Activated T-cell treated with anti-CD3 and anti-CD28 coated beads, Interleukin-2, amount 50 U/mL, for 4 hours (primary cell): ENCODE measurements at places on chromosomes 2 and 18. TPM values are rescaled to one million over a fixed set of nuclear protein-coding genes. Genes with fewer than 3 reads are reported as not detected.

VIL1 gene
- 0.11 TPM for total RNA-seq

DNA sequence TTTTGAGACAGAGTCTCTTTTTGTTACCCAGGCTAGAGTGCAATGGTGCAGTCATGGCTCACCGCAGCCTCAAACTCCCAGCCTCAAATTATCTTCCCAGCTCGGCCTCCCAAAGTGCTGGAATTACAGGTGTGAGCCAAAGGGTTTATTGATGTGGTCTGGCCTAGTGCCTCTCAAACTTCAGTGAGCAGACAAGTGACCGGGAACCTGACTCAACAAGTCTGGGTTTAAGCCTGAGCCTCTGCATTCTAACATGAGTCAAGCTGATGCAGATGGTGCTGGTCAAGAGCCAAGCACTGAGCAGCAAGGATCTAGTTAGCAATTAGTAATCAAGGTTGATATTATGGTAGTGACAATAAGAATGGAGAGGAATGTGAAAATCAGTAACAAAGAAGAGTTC lies 21.3 kb downstream of the CDK15 start:
- no peak for DNase-seq

DNA sequence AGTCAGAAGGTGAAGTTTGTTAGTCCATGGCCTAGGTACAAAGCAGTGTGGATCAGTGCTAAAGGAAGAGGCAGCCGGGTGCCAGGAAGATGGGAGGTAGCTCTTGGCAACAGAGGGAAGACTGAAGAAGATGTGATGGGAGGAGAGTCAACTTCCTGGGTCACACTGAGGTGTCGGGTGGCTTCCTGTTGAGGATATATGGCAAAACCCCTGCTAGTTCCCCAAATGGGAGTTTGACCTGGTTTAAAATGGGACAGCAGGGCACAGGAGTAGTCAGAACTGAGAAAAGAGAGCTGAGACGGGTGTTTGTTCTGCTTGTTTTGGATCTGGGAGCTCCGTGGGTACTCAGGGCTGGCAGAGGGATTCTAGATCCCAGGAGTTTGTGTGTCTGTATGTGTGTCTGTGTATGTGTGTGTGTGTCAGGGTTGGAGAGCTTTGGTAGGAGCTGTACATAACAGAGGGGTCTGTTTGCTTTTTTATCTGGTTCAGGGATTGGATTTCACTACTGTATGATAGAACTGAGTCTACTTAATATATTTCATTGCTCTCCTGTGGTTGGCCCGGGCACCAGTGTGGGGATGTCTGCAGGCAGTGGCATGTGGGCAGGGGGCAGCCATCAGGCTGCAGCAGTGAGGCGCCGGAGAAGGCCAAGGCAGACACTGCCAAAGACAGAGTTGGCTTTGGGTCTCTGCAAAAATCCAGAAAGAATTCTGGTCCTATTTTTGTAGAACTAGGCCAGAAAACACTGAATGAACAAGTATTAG lies 17.1 kb downstream of the MXD1 start:
- DNase-seq: no peak

NEU2 gene
- total RNA-seq: not detected

- DNase-seq: no peak
Measured at GRCh38 chr2:200405599-200406298, 99.3 kb downstream of the SPATS2L start.

DNA sequence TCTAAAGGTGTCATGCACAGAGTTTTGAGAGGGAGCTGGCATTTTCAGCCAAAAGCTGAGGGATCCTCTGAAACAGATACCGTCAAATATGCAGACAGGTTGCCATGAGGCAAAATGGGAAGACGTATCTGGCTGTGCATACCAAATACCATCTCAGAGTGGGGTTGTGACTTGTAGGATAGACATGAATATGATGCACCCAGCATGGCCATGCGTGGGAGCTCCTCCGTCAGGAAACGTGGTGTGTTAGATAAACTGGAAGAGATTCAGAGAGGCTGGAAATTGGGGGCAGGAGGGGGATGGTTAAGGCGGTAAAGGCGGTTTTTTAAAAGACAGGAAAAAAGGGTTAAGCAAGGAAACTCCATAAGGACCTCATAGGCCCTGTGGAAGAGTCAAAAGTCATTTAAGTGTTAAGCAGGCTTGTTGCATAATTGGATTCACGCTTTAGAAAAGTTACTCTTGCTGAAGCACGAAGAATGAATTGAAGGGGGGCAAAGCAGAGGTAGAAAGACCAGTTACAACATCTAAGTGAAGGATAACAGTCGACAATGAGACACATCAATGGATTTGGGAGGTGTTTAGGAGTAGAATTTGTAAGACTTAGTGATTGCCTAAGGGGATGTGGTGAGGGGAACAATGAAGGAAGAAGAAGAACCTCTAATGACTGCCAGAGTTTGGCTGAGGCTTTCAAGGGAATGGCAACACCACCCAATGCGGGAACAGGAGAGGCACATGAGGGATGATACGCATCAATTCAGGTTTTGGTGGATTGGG lies 139.6 kb upstream of the CTAGE1 start:
- no peak for DNase-seq

- no peak for DNase-seq
Measured at GRCh38 chr2:237980751-237981150, 13.9 kb downstream of the UBE2F start.

DNA sequence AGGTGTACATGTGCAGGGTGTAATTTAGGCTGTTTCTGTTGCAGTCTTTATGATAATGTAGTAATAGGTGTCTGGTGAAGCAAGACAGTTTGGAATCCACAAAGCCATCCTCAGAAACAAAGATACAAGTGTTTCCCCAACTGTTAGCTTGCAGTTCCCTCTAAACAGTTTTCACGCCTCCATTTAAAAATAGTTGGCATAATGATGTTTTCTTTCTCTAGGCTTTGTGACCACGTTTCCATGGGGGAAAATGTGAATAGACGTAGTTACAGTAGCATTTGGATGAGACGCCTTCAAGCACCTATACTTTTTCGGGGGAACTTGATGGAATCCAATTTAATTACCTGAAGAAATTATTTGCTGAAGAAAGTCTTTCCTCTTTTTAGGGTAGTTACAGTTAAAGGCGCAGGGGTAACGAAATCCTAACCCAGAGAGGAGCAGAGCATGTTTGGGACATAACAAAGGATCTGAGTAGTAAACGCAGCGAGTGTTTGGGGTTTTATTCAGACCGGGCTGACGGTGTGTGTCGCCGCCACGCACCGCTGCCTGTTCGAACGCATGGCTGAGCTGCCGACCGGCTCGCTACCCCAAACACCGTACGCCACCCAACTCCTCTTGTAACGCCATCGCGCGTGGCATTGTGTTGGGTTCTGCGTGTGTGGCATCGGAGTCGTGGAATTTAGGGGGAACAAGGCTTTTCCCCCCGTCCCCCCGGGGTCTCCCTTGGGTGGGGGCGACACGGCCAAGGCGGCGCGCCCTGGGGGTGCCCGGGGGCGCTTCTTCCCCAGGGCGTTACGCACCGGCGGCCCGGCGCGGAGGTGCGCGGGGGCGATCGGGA lies 681 bp upstream of the NRP2 start:
- DNase-seq: no peak

ZNF521 gene
- 0.16 TPM for total RNA-seq

TTN gene
- total RNA-seq: 0.78 TPM

DNA sequence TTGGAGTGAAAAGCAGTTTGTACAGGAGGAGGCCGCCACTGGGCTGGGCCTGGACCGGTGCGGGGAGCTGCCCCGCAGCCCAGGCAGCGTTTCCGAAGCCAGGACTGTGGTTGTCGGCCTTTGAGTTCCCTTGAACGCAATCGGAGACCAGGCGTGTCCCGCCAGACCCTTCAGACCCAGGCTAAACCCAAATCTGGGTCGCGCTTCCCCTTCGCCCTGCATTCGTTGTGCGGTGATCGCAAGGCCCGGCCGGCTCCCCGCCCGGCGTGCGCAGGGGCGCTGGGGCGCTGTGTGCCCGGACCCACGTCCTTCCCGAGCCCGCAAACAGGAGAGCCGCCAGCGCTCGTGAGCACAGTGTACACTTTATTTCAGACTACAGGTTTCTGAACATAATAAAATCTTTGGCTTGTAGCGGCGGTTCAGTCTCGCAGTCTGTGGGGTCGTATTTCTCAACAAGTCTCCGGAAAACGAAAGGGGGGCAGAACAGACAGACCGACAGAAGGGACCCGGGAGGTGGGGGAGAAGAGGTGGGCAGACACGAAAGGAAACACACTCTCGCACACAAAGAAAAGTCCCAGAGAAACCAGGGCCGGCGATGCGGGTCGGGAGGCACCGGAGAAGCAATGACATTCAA lies 5.5 kb downstream of the EN1 start:
- DNase-seq: no peak

DNA sequence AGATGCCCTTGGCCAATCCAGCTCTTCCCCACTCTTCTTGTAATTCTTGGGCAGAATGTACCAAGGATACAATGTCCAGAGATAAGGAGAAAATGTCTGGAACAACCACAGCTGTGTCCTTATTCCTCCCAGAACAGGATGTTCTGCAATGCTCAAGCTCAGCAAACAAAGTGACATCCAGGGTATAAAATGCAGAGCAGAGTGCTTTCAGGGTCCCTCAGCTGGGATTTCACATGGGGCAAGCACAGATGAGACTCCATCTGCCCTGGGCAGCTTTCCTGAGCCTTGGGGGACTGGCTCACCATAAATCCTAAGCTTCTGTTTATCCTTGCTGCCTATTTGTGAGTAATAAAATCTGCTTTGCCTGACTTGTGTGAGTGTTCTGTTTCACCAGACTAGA lies 127.4 kb downstream of the VAPA start:
- DNase-seq: no peak

- no peak for DNase-seq
Measured at GRCh38 chr2:11697103-11697871, 27.3 kb upstream of the NTSR2 start.

DNA sequence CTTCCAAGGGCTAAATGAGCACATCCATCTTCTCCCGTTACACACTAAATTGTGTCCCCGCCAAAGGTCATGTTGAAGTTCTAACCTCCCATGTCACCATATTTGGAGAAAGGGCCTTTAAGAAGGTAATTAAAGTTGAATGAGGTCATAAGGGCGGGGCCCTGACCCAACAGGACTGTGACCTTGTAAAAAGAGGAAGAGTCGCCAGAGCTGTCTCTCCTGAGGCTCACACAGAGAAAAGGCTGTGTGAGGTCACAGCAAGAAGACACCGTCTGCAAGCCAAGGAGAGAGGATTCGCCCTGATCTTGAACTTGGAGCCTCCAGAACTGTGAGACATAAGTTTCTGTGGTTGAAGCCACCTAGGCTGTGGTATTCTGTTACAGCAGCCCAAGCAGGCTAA lies 24.1 kb downstream of the TRABD2A start:
- DNase-seq: peak; percentile 36

GRCh38 chr2:204012072-204012653 lies 75.6 kb downstream of the ICOS start:
- no peak for DNase-seq

BCL2 gene
- total RNA-seq: 71.4 TPM

CPLX4 gene
- not detected for total RNA-seq

DNA sequence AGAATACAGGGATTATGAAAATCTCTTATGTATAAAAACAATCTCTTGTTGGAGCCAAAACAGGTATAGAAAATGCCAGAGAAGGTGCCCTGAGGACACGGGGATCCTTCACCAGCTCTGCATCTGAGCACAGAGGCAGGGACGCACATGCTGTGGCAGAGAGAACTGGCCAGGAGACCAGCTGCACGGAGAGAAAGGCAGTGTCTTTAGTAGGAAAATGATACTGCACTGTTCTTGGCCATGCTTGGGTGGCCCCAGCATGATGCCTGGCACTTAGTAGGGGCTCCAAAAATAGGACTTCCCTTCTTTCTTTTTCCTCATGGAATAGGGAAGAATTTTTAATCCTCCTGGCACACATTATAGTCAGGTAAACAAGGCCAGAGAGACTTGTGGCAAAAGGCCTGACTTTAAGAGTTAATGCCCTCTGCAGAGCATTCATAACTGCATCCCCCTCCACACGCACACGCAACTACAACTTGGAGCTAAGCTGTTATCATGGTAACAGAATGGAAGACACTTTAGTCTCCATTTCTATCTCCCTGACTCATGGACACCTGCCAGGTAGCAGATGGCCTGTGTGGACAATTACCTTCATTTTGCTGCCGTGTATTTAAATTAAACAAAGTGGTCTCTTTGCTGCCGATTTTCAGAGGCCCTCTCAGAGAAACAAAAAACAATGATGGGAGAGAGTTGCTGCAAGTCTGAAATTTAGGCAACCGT lies 59.7 kb upstream of the DNMT3A start:
- no peak for DNase-seq

GPR35 gene
- total RNA-seq: 3.3 TPM

DNA sequence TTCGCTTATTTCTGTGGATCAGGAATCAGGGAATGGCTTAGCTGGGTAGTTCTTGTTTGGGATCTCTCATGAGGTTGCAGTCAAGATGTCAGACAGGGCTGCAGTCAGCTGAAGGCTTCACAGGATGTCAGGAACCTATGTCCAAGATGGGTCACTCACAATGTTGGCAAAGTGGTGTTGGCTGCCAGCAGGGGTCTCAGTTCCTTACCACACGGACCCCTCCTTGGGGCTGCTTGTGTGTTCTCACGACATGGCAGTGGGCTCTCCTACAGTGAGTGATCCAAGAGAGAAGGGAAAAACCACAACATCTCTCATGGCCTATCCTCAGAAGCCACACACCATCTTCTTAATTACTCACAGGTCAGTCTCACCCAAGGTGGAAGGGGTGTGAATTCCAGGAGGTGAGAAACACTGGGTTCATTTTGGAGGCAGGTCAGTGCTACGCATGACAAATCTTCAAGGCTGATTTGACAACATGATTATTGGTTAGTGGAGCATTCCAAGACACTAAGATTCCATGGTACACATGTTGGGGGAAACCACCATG lies 1.3 kb upstream of the ANTXR1 start:
- no peak for DNase-seq

- no peak for DNase-seq
Measured at GRCh38 chr2:26522751-26523171, 44.8 kb upstream of the OTOF start.

DNA sequence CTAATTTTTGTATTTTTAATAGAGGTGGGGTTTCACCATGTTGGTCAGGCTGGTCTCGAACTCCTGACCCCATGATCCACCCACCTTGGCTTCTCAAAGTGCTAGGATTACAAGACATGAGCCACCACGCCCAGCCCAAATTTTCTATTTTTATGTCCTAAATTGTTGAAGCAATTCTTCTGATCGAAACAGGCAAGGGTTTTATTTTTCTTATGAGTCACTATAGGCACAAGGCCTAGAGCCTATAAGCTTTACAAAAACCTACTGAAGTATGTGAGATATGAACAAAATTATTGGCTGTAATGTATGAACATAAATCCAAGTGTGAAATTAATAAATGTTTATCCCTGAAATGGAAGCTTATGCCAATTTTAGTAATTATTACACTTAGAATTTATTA lies 464.2 kb upstream of the NRP2 start:
- no peak for DNase-seq

EN1 gene
- total RNA-seq: not detected

C18orf54 gene
- total RNA-seq: 2.3 TPM

DNA sequence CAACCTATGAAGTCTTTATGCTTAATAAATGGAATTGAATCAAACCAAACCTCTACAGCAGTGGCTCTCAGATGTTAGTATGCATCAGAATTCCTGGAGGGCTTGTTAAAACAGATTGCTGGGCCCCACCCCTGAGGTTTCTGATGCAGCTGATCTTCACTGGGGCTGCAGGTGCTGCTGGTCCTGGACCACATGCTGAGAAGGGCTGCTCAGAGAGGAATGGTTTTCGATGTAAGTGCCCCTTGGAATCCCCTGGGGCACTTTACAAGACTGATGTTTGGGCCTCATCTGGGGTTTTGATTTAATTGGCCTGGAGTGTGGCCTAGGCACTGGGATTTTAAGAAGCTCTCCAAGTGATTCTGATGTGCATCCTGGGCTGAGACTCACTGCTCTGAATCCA lies 403.8 kb upstream of the HS6ST1 start:
- DNase-seq: no peak

SLC9A4 gene
- 0.05 TPM for total RNA-seq
